ENCODE measurements at places on chromosomes 3 and 15.

DNA sequence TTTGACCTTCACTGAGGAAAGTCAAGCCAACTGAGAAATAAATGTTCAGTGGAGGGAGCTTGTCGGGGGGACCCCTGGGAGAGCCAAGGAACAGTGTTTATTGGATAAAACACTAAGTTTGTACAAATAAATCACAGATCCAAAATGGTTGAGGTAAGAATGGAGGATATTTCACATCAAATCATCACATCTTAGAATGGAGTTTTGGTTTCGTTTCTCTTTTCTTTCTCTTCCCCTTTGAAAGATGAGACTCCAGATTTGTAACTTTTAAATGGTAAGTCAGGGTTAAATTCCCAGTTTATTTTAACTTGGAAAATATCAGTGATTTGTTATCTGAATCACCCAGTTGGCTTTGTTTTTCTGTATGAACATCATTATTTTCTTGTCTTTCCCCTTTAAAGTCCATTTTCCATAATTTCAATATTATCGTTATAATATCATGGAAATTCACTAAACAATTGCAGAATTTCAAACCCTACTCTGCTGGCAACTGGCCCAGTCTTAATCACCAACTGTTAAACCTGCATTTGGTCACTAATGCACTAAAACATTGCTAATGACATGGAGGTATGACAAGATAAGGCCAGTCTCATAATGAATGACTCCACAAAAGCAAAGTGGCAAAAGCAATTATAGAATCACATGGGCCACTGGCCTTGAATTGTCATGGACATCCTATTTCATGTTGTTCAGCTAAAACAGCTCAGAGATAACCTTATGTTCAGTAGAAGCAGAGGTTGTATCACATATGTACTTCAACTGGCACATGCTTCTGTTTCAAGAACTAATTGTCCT, 295.1 kb downstream of the SHOX2 start:
- no peak for DNase-seq

- no peak for DNase-seq
Observed at GRCh38 chr3:38122712-38123290, 14.1 kb downstream of the ACAA1 start.

GRCh38 chr3:148839805-148840204, 12.2 kb downstream of the CPB1 start:
- no peak for DNase-seq

GRCh38 chr3:46713898-46714552, 3.6 kb downstream of the PRSS50 start:
- no peak for DNase-seq

DNA sequence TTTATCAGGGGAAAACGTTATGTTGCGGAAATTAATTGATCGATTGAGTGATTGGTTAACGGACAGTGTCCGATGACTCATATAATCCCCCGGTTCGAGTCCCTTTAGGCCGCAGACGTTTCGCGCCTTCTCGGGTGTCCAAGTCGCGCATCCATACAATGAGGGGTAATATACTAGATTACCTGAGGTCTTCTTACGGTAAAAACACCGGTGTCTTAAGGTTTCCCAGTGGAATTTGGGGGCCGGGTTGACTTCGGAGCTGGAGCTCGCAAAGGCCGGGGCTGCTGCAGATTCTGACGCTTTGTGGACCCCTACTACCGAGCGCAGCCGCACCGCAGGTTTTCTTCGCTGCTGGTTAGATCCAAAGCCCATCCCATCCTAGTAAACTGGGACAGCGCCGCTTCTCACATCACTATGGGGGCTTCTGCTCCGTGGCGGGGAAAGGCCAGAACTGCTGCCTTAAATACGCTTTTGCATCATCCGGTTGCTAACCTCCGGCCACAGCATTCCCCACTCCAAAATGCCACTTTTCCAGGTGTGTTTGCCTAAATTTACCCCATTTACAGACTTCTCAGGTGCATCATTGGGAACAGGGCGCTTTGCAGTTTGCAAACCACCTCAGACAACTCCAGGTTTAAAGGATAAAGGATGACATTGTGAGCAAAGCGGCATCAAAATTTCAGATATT, 858 bp upstream of the SACM1L start:
- no peak for DNase-seq

DNA sequence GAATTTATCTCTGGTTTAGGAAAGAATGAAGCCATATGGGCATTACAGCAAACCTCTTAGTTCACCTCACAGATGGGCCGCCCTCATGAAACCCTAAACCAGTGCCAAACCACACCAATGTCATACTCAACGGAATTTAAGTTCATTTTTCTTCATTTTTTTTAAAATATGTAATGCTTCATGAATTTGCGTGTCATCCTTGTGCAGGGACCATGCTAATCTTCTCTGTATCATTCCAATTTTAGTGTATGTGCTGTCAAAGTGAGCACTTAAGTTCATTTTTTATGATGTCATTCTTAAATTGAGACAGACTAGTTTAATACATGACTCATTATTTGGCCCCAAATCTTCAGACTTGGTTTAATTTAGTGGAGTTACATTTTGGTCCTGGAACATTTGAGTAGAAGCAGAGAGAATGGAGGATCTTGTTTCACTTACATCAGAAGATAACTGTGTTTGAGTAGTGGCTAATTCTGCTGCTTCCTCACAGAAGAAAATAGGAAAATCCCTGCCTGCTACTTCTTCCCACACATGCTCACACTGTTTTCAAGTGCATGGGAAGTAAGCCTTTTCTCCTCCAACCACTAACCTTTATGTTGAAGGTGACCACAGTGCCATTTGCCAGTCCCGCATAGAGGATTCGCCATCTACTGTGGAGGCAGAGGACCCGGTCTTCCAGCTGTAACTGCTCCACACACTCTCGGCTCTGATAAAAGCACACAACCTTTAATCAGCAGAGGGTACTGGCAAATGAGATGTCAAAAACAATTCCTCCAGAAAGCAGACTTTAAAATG, 63.3 kb downstream of the ZNF106 start:
- DNase-seq, result no peak

DNA sequence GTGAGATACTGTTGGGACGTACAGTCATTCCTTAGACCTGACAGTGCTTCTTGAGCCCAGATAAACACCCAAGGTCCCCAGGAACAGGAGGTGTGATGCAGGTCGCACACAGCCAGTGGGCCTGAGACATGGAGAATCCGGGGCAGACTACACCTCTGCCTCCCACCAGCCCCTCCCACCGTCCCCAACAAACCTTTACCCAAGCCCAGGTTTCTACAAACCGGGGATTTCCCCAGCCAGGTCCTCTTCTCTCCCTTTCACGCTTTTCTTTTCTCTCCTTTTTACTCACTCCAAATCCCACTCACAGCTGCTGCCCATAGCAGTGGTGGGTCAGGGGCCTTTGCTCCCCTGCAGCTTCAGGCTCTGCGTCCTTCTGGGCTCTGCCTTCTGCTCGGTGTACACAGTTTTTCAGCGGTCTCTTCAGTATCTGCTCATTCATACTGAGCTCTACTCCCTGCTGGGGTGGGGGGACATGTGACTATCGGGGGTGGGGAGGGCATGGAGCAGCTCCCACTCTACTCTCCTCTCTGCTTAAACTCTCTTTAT, 4.8 kb upstream of the PCSK6 start:
- DNase-seq, result no peak

DNA sequence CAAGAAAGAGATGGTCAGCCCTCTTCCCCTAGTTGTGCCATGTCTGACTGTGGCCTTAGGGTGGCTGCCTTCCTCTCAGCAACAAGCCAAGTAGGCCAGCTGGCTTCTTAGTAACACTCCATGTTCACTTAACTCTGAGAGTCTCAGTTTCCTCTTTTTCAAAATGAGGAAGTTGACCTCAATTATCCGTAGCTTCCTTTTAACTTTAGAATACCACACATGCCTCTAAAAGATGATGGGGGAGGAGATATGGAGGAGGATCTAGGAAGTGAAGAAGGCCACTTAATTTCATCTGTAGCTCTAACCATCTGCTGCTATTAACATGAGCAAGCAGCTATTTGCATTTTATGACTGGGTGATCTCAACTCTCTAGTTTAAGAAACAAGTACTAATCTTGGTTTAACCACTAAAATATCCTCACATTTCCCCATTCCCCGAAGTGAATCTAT, 32.9 kb downstream of the CD200R1L start:
- DNase-seq, result no peak

GRCh38 chr3:47573190-47574172, 5.2 kb downstream of the CSPG5 start:
- no peak for DNase-seq

- no peak for DNase-seq
Observed at GRCh38 chr3:121295979-121296378, 249.8 kb downstream of the POLQ start.
